ENCODE measurements at places on chromosomes 12 and 14. TPM values are rescaled to one million over a fixed set of nuclear protein-coding genes. Genes with fewer than 3 reads are reported as not detected.

Gene EPS8
- total RNA-seq: 137 TPM

Gene GLIPR1L1
- total RNA-seq: not detected

Gene LRCOL1
- not detected for total RNA-seq

Gene ESRRB
- total RNA-seq: 0.44 TPM

Gene SIVA1
- total RNA-seq: 225 TPM

Gene MYH7
- not detected for total RNA-seq

Gene TSFM
- 27.2 TPM for total RNA-seq

Gene WDHD1
- total RNA-seq: 2.3 TPM

Gene PRH2
- total RNA-seq: not detected

GRCh38 chr12:55727643-55728185 is 1.1 kb downstream of the CD63 start:
- DNase-seq: no peak
- no peaks in the 10 kb centered on the region for H3K27me3 ChIP-seq
- no peaks in the 10 kb centered on the region for H3K36me3 ChIP-seq

DNA sequence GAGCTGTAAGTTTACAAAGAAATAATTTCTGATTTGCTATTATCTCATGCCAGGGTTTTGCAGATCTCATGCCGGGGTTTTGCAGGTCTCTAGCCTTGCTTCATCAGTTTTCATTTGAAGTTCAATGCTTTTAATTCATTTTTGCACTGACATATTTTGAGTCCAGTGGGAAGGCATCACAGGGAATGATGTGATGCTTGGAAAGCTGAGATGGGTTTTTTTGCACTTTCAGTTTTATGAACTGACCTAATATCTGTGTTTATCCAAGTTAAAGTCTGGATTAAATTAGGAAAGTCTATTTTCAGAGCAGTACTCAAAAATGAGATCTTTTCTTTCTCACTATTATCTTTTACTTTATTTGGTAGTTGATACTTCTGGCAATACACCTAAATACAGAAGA is 23.6 kb upstream of the REP15 start:
- peaks cover 4% of the 10 kb centered on the region for H3K36me3 ChIP-seq
- no peaks in the 10 kb centered on the region for H3K4me1 ChIP-seq
- no peak overlapping the region for H3K4me3 ChIP-seq
- no peaks in the 10 kb centered on the region for H3K27me3 ChIP-seq
- no peak overlapping the region for H3K27ac ChIP-seq
- DNase-seq: no peak

DNA sequence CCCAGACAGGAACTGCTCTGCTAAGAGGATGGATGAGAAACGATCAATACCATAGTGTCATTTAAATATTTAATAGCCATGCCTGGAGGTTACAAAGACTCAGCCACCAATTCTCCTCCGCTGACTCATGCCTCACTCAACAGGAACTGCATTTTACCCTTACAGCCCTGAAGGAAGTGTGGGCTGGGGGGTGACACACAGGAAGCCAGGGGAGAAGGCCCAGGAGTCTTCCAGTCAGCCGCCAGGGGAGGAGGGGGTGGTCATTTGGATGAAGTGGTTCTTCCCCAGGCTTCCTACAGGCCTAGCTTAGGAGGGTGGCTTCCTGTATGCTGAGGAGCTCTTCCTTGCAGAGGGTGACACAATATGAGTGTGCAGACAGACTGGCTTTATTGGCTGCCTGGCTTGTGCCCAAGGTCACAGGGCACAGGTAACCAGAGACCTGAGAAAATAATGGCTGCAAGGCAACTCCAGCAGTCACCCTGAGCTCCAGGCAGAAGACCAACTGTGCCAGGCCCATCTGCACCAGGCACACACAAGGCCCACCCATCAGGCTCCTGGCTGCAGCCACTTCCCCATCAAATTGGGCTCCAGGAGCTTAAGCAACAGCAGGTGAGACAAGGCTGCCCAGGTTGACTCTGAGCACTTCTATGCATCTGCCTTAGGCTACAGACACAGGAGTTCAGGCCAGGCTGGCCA is 30.6 kb upstream of the RPLP0 start:
- H3K36me3 ChIP-seq: no peaks in the 10 kb centered on the region
- H3K4me1 ChIP-seq: peaks cover 61% of the 10 kb centered on the region
- H3K4me3 ChIP-seq: no peak overlapping the region
- no peaks in the 10 kb centered on the region for H3K27me3 ChIP-seq

DNA sequence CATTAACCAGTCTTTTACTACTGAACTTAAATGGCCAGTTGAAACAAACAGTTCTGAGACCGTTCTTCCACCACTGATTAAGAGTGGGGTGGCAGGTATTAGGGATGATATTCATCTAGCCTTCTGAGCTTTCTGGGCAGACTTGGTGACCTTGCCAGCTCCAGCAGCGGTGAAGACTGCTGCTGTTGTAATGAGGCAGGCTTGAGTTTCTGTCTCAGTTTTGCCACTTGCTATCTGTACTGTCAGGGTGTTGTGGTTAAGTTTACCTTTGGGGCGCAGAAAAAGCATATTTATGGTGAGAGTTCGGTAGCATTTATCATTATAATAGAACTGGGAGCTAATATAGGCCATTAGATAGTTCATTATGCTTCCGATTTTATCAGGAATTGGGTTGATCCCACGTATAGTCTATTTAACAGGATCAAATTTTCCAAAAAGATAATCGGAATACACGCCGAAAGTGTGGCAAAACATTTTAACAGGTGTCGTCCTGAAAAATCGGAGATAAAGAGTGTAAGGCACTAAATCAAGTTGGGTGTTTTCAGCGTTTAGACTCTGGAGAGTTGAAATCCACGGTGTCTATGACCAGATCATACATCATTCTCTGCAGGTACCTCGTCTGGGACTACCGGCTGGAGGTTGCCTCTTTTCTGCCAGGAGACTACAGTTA is 688 bp upstream of the NECAP1 start:
- no peak for DNase-seq
- peaks cover 2% of the 10 kb centered on the region for H3K4me1 ChIP-seq
- peak overlapping the region; percentile 86 for H3K27ac ChIP-seq
- H3K4me3 ChIP-seq: peak overlapping the region; percentile 68

GRCh38 chr12:14840616-14841015 is 2.7 kb downstream of the ART4 start:
- H3K27me3 ChIP-seq: no peaks in the 10 kb centered on the region
- H3K27ac ChIP-seq: no peak overlapping the region
- peaks cover 6% of the 10 kb centered on the region for H3K4me1 ChIP-seq
- DNase-seq: no peak

DNA sequence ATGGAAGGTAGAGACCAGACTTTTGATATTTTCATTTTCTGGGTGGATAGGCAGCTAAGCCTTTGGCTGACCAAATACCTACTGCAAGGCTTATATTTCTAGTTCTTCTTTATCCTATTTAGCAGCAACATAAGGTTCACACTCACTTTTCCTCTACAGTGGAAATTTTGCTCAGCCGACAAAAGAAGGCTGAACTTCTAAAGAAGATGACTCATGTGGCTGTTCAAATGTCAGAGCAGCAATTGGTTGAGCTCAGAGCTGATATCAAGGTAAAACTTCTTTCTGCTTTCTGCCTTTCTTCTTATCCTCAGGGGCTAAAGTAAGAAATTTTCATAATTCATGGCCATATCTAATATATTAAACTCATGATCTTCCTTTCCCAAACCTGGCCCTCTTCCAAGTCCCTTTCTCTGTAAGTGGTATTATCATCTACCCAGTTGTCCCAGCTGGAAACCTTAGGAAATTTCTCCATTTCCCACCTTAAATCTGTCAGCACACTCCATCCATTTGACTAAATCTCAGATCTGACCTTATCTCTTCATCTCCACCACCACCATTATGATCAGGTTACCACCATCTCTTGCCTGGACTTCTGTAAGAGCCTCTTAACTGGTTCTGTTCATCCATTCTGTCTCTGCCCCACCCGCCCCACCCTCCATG is 19.8 kb upstream of the KCNH3 start:
- H3K27me3 ChIP-seq: no peaks in the 10 kb centered on the region
- H3K36me3 ChIP-seq: no peaks in the 10 kb centered on the region
- H3K4me3 ChIP-seq: no peak overlapping the region
- no peak for DNase-seq
- H3K27ac ChIP-seq: no peak overlapping the region

- H3K4me1 ChIP-seq: no peaks in the 10 kb centered on the region
- H3K36me3 ChIP-seq: no peaks in the 10 kb centered on the region
- no peaks in the 10 kb centered on the region for H3K27me3 ChIP-seq
- H3K4me3 ChIP-seq: no peak overlapping the region
- H3K27ac ChIP-seq: no peak overlapping the region
- DNase-seq: no peak
These were observed 29.5 kb upstream of the FAM177A1 start for GRCh38 chr14:35016568-35016967.

DNA sequence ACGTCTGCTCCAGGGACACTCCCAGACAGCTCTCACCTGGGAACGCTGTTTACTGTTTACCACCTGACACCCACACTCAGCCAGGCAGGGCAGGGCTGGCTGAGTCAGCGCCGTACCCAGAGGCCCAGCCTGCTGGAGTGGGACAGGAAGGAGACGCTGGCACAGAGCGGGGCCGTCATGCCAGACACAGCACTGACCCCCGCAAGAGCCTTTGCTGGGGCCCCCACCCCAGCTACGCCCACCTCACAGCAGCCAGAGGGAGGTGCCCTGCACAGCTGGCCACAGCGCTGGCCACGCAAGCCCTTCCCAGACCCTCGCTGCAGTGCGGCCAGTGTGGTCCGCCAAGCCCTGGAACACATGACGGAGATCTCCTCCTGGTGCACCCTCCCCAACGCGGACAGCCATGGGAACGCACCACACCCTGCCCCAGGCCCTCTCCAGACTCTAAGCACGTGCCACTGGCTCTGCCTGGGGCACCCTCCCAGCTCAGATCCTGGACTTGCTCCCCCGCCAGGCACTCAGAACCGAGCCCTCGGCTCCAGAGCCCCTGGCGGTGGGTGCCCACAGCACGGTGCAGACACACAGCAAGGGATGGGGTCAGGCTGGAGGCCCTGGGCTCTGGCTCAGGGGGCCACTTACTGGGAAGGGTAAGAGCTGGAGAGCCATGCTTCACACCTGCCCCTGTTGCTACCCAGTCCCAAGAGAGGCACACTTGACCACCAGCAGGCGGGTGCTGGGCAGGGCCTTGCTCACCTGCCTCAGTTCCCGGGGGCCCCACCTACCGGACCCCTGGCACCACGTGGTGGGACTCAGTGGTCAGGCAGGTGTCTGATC is 5.7 kb downstream of the AHNAK2 start:
- no peak overlapping the region for H3K4me3 ChIP-seq
- no peaks in the 10 kb centered on the region for H3K36me3 ChIP-seq
- H3K4me1 ChIP-seq: peaks cover 67% of the 10 kb centered on the region
- peak; percentile 87 for DNase-seq

DNA sequence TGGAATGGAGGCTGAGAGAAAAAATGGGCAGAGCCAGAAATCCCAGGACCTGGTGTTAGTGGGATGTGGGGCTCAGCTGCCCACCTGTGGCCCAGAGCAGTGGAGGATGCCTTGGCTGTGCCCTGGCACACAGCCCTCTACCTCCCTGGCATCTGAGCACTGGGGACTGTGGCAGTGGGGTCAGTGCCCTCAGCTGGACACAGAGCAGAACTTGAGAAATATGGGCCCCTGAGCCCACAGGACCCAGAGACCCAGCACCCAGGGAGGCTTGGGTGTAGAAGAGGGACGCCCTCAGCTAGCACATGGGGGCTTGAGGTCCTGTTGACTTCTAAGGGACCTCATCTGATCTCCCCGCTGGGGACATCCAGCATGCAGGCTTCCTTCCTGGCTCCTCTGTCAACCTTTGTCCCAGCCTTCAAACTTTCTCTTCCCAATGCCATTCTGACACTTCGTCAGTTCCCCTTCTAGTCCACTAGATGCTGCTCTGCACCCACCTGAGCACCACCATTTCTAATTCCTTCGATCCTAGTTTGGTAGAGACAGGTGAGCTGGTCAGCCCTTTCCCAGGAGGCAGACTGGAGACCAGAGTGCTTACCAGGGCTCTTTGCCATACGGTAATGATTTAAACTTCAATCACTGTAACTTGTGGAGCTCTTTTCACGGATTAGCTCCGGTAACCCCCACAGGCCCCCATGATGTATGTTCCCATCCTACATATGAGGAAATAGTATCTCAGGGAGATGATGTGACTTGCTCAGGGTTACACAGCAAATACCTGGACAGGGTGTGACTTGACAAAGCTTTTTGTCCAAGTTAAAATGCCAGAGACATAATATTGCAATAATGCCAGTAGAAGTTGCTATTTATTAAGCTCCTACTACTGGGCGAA is 143.7 kb downstream of the ASCL4 start:
- peaks cover 2% of the 10 kb centered on the region for H3K27me3 ChIP-seq
- DNase-seq: no peak
- no peak overlapping the region for H3K27ac ChIP-seq

- DNase-seq: no peak
- peaks cover 8% of the 10 kb centered on the region for H3K4me1 ChIP-seq
- peak overlapping the region; percentile 94 for H3K27ac ChIP-seq
- H3K36me3 ChIP-seq: no peaks in the 10 kb centered on the region
- no peaks in the 10 kb centered on the region for H3K27me3 ChIP-seq
These were observed 589 bp upstream of the ZNF219 start for GRCh38 chr14:21098892-21099595.

DNA sequence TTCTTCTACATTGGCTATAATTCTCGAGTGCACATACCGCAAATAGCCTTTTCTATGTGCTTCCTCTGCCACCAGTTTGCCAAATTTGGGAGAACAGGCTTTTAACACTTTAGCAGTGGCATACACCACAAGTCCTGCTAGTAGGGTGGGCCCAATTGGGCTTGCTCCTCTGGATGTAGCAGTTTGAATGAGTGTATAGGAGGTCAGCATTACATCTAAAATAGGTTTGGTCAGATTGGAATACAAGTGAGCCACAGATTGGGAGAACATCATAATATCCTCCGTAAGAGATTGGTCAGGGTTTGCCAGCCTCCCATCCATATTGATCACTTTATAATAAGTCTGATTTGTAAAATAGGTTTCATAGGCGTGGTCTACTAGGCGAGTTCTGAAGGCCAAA is 902 bp downstream of the ABCD2 start:
- DNase-seq: no peak
- H3K27me3 ChIP-seq: no peaks in the 10 kb centered on the region
- H3K4me1 ChIP-seq: no peaks in the 10 kb centered on the region
- peak overlapping the region; percentile 43 for H3K4me3 ChIP-seq
- H3K36me3 ChIP-seq: no peaks in the 10 kb centered on the region
- no peak overlapping the region for H3K27ac ChIP-seq

DNA sequence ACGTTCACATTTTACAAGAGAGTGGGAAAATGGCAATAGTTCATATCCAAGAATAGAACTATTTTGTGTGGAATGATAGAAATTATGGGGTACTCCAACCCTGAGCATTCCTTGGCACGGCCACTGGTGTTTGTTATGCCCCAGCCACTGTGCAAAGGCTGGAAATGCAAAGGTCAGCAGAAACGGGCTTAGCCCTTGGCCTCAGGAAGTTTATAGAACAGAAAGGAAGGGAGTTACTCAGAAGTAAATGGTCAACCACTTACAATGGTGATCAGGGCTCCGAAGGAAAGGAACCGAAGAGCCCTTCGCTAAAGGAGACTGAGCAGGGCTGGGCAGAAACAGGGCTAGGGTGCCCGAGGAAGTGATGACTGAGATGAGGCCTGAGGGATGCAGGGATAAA is 45.1 kb downstream of the KICS2 start:
- H3K36me3 ChIP-seq: no peaks in the 10 kb centered on the region
- no peak overlapping the region for H3K27ac ChIP-seq
- H3K4me3 ChIP-seq: no peak overlapping the region
